ENCODE measurements at places on chromosomes 7 and 10.
A peak's percentile ranks its signal among the peaks of the same experiment; 100 is the strongest.

DNA sequence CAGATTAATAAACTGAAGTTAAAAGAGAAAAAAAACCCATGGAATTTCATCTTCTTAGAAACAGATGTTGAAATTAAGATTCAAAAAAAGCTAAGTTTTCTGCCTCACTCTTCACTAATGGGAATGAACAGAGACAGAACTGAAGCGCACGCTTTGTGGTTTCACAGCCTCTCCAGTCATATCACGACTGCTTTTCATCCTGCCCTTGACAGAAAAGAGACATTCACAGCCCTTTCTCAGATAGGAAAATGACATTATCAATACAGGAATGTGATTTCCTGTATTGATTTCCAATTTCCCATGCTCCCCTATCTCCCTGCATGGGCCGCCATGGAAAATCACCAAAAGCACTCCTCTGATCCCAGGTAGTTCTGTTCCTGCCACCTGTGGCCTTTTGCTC is 108.2 kb downstream of the PFKFB3 start:
- DNase-seq = no peak

DNA sequence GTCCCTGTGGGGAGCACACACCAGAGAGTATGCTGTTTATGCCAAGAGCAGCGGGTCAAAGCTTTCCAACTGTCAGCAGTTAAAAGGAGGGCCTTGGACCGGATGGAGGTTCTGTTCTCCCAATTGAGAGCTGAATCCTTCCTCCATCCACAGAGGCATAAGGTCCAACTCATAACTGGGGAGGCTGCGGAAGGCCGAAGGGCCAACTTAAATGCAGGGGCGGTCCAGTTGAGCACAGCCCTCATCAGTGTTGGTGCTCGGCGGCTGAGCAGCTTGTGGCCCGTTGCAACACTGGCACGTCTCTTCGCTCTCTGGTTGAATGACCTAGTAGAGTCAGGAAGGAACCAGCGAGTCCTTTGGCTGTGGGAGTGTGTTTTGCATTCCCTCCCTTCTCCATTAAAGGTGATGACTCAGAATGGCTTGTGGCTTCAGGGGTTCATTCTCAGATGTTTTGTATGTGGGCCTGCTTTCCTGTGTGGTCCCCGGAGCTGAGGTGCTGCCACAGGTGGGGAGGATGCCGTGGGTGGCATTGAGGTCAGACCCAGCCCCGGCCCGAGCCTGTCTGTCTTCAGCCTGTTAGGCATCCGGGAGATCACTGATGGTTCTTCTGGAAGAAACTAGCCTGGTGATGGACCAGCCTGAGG is 44.8 kb upstream of the DMBT1 start:
- DNase-seq = peak; percentile 54

DNA sequence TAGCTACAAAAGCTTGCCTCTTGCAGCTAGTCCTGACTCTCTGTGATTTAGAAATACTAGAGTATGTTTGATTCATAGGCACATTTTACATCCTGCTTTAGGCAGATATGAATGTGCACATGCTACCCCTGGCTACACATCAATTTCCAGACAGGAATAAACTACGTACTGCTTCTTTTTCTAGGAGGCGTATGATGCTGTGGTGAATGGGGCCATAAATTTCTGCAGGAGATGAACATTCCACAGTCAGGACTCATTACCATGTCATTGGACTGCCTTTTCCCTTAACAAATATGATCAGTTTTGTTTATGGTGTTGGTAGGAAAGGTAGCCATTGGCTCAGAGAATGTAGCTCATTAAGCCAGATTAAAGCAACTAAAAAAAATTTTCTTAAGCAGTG is 50.1 kb upstream of the IFRD1 start:
- no peak for DNase-seq

DNA sequence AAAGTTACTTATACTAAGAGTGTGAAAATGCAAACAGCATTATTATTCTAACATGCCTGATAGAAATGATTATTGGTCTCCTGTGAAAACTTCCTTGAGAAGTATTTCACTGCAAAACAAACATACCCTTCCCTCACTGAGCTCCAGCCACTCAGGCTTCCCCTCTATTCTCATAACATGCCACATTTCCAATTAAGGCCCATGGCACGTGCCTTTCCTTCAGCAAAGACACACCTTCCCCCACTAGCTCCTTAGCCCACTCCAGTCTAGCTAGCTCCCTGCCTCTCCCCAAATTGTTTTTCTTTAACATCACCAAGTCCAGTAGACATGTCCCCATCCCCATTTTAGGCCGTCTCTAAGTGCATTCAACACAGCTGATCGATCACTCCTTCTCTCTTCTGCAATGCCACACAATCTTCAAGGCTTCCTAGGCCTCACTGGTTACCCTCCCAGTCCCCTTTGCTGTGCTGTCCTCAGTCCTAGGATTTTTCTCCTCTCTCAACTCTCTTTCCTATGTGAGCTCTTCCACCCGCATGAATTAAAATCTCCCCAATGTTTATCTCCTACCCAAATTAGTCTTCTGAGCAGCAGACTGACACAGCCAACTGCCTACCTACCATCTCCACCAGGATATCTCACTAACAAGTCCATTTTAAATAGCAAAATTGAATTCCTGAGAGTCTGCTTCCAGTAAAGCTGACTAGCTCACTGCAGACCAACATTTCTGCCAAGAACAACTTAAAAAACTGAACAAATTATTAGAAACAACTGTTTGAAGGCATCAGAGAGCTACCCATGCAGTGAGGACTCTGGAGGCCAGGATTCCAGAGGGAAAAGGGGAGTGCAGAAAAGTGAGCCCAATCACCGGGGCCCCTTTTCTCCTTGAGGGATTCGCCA is 11.9 kb downstream of the CYTH3 start:
- DNase-seq = no peak

GRCh38 chr10:117983961-117984360 is 62.8 kb downstream of the RAB11FIP2 start:
- no peak for DNase-seq

- DNase-seq = no peak
These were observed 24.5 kb upstream of the KLF14 start for GRCh38 chr7:130758429-130759056.

DNA sequence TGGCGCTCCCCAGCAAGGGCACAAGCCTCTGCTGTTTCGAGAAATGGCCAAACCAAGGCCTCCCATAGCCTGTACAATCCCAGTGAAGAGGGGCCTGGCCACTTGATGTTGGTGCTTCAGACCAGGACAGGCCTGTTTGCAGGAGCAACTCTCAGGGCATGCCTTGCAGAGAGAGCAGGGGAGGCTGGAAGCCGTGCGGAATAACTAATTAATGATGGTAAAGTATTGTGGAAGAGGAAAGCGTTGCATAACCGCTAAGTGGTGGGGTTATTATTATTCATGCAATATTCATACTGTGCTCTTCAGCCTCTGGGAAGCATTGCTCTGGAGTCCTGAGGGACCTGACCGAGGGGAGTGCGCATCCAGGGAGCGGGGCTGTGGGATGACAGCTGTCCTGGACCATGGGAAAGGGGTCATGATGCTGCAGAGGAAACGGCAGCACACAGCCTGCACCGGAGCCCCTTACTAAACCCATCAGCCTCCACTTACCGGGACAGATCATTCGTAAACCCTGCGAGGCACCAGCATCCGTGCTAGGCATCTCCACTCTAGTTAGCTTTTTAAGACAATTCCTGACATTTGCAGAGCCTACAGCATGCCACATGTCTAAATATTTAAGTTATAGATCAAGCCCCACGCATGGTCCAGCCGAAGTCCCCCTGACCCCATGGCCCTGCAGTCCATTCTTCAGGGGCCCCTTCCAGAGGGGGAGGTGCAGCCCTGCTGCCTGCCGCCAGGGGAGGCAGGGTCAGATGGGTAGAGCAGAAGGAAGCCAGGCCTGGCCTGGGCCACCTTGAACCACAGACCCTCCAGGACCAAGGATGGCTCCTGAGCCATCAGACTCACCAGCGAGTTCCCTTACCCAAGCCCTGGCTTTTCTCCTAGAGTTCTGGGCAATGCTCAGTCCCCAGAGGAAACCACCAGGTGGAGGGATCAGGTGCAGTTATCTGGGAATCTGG is 11.6 kb downstream of the TMEM273 start:
- DNase-seq = no peak

- no peak for DNase-seq
These were observed 76.7 kb downstream of the EZH2 start for GRCh38 chr7:148807436-148807835.

DNA sequence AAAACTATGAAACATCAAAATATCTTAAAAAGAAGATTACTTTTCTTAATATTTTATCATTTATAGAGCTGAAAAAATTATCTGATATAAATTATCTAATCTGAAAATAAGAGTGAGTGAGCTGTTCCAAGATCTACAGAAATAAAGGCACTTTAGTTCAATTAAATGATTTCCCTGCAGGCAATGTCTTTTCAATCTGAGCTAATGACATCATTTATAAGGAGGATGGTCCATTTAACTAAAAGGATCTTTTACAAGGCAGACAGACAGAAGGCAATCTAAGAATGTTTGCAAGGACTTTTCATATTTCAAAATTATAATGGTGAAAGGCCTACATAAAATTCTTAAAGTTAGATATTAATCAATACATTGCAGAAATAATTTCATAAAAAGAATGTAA is 71.8 kb downstream of the SKAP2 start:
- no peak for DNase-seq

DNA sequence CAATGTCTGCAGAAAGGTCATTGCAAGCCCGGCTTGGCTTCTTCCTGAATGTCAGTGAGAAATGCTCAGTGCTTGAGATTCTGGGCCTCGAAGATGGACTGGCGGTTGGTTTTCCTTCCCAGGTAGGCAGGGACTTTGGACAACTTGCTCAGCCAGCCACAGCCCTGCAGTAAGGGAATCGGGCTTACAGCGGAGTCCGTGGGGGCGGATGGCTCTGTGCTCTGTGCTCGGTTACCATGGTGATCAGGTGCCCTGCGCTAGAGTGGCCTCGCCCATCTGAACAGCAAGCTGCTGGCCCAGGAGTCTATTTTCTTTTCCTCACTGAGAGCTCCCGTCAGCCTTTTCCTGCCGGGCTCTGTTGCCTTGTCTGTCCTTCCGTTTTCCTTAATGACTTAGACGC is 77.8 kb upstream of the SH2B2 start:
- DNase-seq = no peak

GRCh38 chr10:102151774-102152544 is at the start of gene NOLC1:
Gene NOLC1 (plus strand): TSS chr10:102152389. CDS start chr10:102152411, 22 bp downstream.
- peak; percentile 100 for DNase-seq

GRCh38 chr7:151139071-151139790 is 28.3 kb downstream of the GBX1 start:
- no peak for DNase-seq

DNA sequence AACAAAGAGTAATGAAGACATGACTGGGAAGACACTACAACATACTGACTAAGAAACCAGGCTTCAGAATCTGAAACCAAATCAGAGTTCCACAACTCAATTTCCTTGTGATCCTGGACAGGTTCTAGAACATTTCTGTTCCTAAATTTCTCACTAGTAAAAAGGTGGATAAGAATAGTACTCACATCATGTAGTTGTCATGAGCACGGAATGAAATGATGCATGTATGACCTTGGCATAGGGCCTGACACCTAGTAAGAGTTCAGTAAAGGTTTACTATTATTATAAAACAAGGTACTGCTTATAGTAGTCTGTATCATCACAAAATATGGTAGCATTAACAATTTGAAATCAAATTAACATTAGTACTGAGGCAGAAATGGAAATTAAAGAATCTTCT is 19.9 kb downstream of the DOCK4 start:
- no peak for DNase-seq

GRCh38 chr10:34995925-34996324 is 94.2 kb downstream of the CUL2 start:
- DNase-seq = no peak

GRCh38 chr7:121000081-121000983 is 11.8 kb downstream of the CPED1 start:
- DNase-seq = no peak

- peak; percentile 20 for DNase-seq
These were observed at the start of gene MLXIPL for GRCh38 chr7:73623798-73624668. Gene MLXIPL (minus strand): TSS chr7:73624522. CDS start chr7:73624492, 30 bp downstream.

- DNase-seq = no peak
These were observed 63.6 kb upstream of the PDCD4 start for GRCh38 chr10:110808123-110808522.

GRCh38 chr10:23557777-23558176 is 118.9 kb downstream of the OTUD1 start:
- no peak for DNase-seq

- DNase-seq = no peak
These were observed 87.7 kb downstream of the CUBN start for GRCh38 chr10:17041626-17042520.

GRCh38 chr10:112369495-112370423 is 4.2 kb upstream of the ACSL5 start:
- DNase-seq = no peak

- no peak for DNase-seq
These were observed 75.4 kb downstream of the PLXNA4 start for GRCh38 chr7:132500727-132501440.

GRCh38 chr10:5515948-5516761 is 8.6 kb upstream of the CALML3 start:
- no peak for DNase-seq

GRCh38 chr7:25775999-25776743 is 375.8 kb upstream of the NFE2L3 start:
- no peak for DNase-seq

GRCh38 chr10:29482591-29483431 is 152.0 kb downstream of the SVIL start:
- no peak for DNase-seq

DNA sequence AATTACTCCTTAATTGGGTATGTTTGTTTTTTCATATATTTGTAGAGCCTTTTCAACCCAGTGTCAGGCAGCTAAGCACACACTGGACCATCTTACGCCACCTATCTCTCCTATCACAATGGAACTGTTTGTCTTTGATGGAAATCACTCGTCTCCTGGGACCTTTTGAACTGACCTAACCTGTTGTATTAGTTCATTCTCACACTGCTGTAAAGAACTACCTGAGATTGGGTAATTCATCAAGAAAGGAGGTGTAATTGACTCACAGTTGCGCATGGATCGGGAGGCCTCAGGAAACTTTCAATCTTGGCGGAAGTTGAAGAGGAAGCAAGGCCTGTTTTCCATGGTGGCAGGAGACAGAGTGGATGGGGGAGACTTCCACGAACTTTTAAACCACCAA is 182.0 kb downstream of the TCERG1L start:
- DNase-seq = no peak

DNA sequence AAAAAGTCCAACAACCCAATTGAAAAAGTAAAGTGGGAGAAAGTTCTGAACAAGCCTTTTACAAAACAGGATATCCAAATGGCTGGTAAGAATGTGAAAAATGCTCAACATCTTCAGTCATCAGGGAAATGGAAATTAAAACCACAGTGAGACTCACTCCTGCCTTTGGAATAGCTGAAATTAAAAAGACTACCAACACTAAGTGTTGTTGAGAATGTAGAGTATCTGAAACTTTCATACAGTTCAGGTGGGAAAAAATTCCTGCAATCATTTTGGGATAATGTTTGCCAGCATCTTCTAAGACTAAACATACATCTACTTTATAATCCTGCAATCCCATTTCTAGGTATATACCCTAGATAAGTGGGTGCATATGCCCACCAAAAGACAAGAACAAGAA is 395.1 kb downstream of the GRID1 start:
- no peak for DNase-seq

GRCh38 chr10:91864744-91865143 is 44.5 kb downstream of the FGFBP3 start:
- no peak for DNase-seq

GRCh38 chr10:97058521-97058920 is 127.2 kb downstream of the SLIT1 start:
- DNase-seq = no peak
